NCI-H1048 (cell line): ENCODE measurements at places on chromosomes 2 and 18.

DNA sequence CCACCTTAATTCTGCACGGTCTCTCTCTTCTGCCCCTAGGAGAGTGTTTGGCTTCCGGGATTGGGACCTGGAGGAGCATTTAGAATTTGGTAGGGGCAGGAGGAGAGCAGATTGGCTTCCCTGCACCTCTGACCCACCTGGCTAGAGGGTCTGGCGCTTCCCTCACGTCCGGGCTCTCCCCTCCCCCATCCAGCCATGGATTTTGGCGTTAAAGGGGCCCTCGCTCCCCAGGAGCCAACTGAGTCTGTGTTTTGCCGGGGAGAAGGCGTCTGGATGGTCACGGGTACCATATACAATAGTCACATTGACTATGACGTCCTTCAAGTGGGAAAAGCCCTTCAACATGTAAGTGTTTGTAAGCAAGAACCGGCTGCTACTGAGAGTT is 6.6 kb downstream of the HOXD3 start:
- no peak for DNase-seq

- no peak for DNase-seq
These were observed 89.6 kb upstream of the CCDC68 start for GRCh38 chr18:55048892-55049291.

DNA sequence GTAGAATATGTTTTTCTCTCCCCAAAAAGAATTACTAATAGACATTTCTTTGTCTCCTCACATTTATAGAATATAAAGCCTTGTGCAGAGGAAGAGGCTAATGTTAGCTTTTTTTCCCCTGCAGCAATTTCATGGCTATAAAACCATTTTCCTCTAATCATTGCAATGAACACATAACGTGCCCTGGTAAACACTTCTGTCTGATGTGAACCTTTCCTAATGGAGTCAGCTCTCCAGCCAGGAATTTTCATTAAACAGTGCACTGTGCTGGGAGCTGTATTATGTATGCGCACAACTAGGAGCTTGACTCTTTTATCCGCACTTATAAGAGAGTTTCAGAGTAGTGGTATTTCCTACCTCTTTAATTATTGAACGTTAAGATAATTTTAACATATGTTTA is 63.9 kb upstream of the SPATS2L start:
- DNase-seq: no peak

DNA sequence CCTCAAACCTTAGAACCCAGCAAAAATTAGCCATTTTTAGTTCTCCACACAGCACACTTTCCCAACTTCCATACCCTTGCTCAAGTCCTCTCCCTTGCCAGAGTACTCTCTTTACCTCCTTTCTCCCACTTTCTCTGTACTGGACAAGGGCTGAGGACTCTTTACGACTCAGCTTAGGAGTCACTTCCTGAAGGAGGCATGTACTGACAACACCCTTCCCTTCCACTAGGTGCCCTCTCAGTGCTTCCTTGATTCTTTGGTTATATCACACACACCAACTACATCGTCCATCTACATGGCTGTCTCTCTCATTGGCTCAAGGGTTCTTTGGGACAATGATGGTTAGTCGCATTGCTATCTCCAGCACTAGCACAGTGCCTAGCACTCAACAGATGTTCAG is 5.2 kb upstream of the C18orf63 start:
- no peak for DNase-seq

DNA sequence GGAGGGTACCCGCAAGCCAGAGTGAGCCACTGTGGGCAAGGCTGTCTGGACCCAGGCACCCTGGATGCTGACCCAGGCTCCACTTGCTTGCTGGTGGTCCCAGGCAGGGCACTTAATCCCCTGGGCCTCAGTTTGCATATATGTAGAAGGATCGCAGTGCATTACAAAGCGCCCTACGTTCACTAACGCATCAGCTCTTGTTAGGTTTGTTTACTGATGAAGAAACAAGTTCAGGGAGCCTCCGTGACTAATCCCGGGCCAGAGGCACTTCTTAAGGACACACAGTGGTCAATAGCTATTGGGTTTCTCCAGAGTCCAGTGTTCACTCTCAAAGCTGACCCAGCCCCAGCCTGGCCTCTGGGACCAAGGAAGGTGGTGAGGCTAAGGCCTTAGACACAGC is 70.2 kb downstream of the LBH start:
- no peak for DNase-seq

GRCh38 chr2:223513771-223514455 is 88.2 kb downstream of the SCG2 start:
- DNase-seq: no peak

GRCh38 chr2:26897807-26898479 is 50.0 kb downstream of the DPYSL5 start:
- no peak for DNase-seq

DNA sequence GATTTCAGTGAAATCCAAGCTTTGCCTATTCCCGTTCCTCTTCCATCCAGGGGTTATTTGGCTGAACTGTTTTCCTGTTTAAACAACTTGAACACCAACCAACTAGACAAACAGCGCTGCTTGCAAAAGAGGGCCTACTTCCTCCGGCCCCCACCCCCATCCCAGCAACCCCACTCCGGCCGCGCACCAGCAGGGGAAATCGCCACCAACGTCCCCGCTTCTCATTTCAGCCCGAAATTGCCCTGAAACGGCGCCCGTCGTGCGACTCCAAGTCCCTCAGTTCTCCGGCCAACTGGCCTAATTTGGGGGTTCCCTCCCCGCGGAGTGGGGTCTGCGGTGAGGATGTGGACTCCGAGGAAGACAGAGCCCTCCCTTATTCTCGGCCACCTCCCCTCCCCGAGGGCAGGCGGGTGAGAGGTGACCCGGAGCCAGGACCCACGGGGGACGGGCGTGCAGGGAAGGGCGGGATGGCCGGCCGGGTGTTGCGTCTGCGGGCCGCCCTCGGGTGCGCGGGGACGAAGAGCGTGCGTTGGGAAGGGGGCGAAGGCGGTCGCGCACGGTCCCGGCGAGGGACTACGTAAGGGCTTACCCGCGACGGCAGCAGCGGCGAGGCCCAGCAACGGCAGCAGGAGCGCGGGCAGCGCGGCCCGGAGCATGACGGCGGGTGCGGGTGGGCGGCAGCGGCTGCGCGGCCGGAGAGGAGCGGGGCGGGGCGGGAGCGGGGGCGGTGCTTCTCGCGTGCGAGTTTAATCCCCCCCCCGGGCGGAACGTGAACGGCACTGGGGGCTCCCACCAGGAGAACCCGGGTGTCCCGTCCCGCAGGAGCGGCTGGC is at the start of gene CD302:
Gene CD302 (minus strand): TSS at position 666 of the 833 bp plus-strand sequence. CDS start 10 bp downstream, at position 656.
- no peak for DNase-seq

- DNase-seq: no peak
These were observed 43.1 kb downstream of the COL4A3 start for GRCh38 chr2:227207573-227207972.

DNA sequence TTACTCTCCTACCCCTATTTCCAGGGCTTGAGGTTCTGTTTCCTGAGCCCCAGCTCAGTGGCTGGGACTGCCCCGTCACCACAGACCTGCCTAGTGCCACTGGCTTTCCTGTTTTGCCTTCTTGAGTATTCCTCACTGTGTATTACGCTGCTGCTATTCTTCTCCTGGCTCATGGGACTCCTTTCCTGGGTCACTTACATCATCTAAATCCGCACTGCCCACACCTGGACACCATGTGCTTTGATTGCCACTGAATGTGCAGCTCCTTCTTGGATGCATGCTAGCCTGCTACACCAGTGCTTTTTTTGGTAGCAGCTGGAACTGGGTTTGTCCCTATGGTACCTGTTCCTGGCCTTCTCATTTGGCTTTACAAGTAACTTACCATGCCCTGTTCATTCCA is 96.6 kb upstream of the PTPRM start:
- no peak for DNase-seq

GRCh38 chr2:54503192-54503591 is 47.1 kb downstream of the SPTBN1 start:
- no peak for DNase-seq

DNA sequence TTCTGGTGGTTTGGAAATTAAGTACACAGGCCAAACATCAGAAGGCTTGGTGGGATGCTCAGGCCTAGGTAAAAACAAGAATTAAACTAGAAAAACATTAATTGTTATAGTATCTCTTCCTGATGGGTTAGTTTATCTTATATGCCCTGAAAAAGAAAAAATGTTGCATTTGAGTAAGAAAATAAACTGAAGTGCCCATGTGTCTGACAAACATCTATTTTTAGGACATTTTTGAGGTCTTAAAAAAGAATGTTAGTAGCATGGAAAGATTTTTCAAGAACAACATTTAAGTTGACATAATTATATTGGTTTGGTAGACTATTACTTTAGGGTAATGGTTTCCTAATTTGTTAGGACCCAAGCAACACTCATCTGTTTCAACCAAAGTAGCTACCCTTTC is 140.1 kb upstream of the RND3 start:
- DNase-seq: no peak

GRCh38 chr2:232323328-232323650 is 55.3 kb upstream of the ALPP start:
- DNase-seq: no peak

DNA sequence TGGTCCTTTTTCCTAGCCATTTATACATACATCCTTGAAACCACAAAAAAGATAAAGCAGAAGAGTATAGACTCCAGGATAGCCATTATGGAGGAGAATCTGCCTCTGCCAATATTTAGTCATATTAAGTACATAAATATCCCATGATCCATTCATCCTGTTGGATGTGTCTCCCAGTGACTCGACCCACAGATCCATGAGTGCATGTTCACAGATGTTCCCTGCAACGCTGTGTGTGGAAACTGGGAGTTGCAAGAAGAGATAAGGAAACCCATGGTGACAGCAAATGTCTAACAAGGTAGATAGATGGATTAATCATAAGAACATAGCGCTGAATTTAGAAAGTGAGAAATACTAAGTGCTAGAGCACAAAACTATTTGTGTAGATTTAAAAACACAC is 34.5 kb downstream of the STK39 start:
- no peak for DNase-seq

- no peak for DNase-seq
These were observed 55.0 kb downstream of the MAPK4 start for GRCh38 chr18:50614838-50615237.

DNA sequence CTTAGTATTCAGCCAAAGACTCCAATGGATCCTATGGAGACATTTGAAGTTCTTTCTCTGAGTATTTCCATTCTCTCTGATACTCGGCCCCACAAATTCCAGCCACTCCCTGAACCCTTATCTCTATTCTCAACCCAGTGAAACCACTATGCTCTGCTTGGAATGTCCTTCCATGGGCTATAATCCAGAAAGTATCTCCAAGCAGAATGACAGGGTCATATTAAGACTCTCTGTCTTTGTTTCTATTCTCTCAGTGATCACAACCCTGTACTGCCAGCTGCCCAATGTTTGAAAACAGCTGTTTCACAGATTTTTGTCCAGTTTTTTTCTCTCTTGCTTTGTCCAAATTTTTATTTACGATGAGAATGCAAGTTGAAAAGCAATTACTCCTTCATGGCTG is 21.9 kb downstream of the CHMP3 start:
- DNase-seq: no peak

GRCh38 chr2:45469314-45470099 is 141.6 kb downstream of the SRBD1 start:
- DNase-seq: no peak

DNA sequence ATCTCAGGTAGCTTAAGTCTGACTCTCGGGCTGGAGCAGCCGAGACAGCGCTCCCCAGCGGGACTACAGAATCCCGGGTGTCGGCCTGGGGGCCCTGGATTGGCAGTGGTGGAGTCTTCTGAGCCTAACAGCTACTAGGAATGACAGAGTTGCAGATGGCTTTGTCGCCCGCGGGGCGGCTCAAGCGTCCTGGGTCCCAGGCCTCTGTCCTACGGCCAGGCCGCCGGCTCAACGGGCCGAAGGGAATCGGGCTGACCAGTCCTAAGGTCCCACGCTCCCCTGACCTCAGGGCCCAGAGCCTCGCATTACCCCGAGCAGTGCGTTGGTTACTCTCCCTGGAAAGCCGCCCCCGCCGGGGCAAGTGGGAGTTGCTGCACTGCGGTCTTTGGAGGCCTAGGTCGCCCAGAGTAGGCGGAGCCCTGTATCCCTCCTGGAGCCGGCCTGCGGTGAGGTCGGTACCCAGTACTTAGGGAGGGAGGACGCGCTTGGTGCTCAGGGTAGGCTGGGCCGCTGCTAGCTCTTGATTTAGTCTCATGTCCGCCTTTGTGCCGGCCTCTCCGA is 8.8 kb downstream of the SIX2 start:
- DNase-seq: no peak

DNA sequence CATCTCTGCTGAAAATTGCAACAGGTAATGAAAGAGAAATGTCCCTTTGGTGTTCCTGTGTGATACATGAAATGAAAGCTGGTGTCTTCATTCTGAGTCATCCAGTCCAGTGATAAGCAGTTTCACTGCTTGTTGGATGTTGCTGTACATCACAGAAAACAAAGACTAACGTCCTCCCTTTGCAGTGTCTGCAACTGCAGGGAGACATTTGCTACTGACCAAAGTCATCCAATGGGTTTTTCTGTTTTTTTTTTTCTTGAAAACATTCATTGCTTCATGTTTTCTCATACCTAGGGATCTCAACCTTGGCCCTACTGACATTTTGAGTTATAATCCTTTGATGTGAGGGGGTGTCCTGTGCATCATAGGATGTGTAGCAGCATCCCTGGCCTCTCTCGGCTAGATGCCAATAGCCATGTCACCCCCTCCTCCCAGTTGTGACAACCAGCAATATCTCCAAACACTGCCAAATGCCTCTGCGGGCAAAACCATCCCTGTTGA is 63.6 kb upstream of the FZD5 start:
- no peak for DNase-seq

GRCh38 chr2:181887045-181887444 is 4.5 kb upstream of the ITPRID2 start:
- no peak for DNase-seq

GRCh38 chr2:181077128-181077709 is 96.8 kb downstream of the UBE2E3 start:
- DNase-seq: no peak

- no peak for DNase-seq
These were observed 253.5 kb downstream of the NCKAP5 start for GRCh38 chr2:133314795-133315194.

DNA sequence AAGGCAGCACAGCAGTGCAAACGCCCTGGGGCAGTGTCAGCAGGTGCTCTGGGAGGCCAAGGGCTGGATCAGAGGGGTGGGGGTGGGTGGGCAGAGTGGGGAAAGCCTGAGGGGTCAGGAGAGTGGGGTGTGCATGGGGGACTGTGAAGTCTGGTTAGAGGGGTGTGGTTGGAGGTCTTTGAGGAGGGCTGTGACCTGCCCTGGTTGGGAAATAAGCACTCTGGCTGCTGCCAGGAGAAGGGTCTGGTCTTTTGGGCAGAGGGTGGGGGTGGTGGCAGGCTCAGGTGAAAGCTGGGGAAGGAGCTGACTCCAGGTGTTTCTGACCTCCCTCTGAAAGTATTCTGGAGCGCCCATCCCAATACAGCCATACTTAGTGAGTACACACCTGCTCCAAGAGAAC is 4.2 kb downstream of the ALPI start:
- DNase-seq: no peak
